ENCODE measurements at places on chromosomes 5 and 9.

DNA sequence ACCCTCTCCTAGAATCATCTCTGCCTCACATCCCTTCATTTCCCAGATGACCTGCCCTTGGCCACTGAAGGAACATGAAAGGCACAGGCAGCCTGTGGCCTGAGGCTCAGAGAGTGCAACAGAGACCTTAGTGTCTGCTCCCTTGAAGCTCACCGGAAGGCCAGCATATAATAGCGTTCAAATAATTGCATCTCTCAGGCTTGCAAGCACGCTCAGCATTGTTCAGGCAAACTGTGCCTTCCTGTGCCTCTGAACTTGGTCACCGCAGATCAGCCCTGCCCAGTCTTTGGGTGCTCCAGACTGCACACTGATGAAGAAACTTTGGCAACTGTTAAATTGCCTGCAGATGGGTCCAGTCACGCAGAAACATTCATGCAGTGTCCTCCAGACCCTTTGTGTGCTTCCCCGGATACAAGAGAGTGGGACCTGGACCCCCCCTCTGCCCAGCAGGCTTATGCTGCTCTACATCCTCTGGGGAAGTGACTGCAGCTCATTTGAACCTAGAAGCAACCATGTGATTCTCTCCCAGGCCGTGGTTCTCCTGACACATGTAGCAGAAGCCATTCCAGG, 216.0 kb upstream of the ANKRD55 start:
- no peak for ATAC-seq

GRCh38 chr9:130934702-130935647, 4.1 kb downstream of the FIBCD1 start:
- ATAC-seq, result no peak

- ATAC-seq, result no peak
Measured at GRCh38 chr5:153358315-153358976, 132.0 kb upstream of the GRIA1 start.

DNA sequence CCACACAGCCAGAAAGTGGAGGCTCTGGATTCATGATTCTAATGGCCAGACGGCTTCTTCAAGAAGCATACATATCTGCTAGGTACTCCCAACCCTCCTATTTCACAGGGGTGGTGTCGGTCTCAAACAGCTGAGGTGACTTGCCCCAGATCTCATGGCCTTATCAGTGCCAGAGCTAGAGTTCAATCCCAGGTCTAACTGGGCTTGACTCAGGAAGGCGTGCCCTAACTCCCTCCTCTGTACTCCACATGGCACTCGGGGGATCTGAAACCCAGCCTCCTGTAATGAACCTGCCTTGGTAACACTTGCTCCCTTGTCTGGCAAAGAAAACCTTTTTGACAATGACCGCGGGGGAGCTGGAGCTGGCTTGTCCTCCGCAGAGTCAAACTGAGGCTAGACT, 2.1 kb downstream of the QRFP start:
- ATAC-seq, result no peak

GRCh38 chr5:172713809-172714490, 57.0 kb downstream of the DUSP1 start:
- no peak for ATAC-seq

DNA sequence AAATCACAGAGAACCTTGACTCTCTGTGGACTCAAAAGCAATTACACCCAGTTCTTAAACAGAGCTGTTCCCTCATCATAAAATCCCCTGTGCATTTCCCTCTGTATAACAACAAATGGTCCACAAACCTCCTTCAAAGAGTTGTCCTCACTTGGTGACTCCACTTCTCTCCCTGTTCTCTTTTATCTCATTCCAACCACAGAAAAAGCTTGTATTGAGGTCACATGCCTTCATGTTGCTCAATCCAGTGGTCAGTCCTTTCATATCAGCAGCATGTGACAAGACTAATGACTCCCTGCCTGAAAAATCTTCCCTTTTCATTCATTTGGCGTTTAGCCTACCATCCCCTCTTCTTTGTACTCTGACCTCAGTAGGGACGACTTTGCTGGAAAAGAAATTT, 158.0 kb downstream of the DEPDC1B start:
- no peak for ATAC-seq

GRCh38 chr5:119021149-119021732, 32.9 kb upstream of the DTWD2 start:
- no peak for ATAC-seq

DNA sequence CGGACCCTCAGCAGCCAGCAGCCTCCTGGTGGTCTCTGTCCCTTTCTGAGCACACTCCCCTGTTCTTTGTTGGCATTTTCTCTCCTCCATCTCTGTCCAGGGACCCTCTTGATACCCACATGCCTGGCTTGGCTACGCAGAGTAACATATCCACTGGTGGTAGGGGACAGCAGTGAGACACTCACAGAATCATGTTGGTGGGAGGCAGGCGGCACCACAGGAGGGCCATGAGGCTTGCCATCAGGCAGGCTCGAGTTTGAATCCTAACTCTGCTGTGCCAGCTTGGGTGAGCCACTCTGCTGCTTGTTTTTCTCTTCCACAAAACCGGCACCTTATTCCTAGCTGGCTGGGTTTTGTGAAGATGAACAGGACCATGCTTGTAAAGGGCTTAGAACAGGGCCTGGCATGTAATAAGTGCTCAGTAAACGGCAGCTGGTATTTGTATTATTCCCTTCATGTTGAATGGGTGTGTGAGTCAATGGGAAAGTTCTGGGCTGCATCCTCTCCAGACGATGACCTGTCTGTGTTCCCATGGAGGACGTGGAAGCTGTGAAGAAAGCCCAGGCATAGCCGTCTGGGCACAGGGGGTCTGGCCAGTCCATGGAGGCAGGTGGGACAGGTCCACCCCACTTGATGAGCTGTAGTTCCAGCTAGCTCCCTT, 2.3 kb downstream of the COL27A1 start:
- no peak for ATAC-seq

- ATAC-seq, result no peak
Measured at GRCh38 chr5:9170026-9170425, 375.8 kb downstream of the SEMA5A start.

GRCh38 chr5:93571114-93571949, 9.7 kb downstream of the NR2F1-AS1 start:
- no peak for ATAC-seq

DNA sequence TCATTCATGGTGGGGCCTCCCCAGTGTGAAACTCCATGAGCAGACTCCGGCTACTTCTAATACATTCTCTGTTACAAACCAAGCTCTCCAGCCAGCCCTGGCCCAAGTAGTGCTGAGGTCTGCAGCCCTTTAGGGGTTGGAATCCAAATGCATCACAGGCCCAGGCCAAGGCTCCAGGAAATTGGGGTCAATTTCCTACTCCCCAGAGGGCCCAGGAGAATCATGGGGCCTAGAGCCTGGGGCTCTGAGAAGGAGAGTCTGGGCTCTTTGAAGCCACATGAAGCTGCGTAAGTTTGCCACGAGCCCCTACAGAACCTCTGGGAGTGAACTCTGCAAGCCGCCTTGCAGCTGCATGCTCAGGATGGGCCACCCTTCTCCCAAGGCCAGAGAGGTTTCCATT, 206.4 kb downstream of the PAPPA start:
- ATAC-seq, result no peak

DNA sequence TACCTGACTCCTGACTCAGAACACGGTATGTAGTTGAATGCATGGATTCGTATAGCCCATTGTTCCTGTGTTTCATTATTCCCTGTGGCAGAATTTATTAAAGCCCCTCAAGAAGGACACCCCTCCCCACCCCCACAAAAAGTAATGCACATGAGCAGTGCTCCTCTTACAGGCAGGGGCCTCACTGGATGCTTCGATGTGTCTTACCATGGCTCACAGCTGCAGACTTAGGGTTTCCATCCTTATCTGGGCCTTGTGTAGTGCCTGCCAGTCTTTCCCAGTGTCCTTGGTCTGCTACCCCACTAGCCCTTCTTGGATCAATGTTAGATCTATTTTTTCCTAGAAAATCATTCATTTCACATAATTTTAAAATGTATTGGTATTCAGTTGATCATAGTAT, 14.9 kb downstream of the EXOSC3 start:
- ATAC-seq, result no peak

DNA sequence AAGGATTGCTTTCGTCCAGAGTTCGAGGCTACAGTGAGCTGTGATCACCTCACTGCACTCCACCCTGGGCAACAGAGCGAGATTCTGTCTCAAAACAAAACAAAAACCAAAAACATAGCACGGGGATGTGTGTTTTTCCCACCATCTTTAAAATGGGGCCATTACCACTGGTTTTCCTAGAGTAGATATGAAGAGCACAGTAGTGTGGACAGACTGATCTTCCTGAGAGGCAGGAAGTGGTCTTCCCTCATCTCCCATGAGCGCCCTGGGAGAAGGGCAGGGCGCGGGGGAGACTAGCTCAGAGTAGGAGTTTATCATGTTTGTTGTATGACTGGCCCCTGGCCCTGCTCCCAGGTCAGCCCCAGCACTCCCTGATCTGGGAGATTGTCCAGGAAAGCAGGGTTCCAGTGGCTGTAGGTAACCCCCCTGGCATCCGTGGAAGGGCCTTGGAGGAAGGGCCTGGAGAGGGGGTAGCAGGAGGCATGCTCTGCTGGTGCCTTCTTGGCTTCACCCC, 2.3 kb downstream of the SUSD3 start:
- ATAC-seq, result peak; percentile 39

GRCh38 chr9:113152699-113153098, 1.9 kb downstream of the SLC31A2 start:
- ATAC-seq, result no peak

DNA sequence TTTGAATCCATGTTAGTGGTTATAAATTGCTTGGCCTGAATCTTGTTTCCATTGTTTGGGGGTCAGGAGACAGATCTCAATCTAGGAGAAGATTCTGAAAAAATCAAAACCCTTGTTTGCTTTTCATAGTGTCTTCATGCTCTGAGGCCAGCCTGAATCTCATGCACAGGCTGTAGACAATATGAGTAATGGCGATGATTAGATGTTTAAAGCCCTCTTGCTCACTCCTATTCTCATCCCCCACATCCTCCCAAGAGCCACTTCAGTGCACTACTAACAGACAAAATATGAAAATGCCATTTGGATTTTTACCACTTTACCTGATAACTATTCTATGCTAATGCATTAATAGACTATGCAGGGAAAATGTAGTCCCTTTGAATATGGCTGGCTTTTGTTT, 129.4 kb downstream of the NUDT12 start:
- peak; percentile 45 for ATAC-seq

GRCh38 chr9:35954942-35955546, 2.9 kb downstream of the OR2S2 start:
- ATAC-seq, result peak; percentile 97

DNA sequence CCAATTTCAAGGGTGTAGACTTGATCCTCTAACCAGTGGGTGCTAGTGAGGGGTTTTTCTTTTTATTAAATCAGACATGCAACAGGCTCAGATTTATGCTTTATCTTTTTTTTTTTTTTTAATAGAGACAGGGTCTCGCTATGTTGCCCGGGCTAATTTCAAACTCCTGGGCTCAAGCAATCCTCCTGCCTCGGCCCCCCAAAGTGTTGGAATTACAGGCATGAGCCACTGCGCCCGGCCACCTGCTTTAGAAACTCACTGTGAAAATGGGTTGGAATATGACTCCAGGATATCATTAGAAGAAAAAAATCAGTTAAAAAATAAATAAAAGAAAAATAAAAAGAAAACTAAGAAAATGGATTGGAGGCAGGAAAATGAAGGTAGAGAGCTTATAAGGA, 50.7 kb downstream of the STOM start:
- ATAC-seq, result no peak

- ATAC-seq, result no peak
Measured at GRCh38 chr5:126066836-126067235, 356.4 kb upstream of the GRAMD2B start.

- no peak for ATAC-seq
Measured at GRCh38 chr5:158477214-158477613, 618.3 kb upstream of the CLINT1 start.

- no peak for ATAC-seq
Measured at GRCh38 chr5:138354387-138354786, 1.9 kb downstream of the KDM3B start.

- ATAC-seq, result no peak
Measured at GRCh38 chr5:66450988-66451387, 145.2 kb upstream of the MAST4 start.

DNA sequence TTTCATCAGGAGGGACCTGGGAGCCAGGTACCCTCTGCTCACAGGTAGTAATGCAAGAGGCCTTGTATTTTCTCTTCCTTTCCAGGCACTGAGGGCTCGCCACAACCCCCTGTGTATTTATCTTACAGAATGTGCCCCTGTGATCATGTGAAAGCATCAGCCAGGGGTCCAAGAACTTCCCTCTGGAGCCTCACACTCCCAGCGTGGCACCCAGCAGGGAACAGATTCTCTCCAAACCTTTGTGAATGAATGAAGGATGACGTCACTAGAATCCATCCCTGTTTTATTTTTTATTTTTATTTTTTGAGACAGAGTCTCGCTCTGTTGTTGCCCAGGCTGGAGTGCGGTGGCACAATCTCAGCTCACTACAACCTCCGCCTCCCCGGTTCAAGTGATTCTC, 107.3 kb upstream of the IER5L start:
- ATAC-seq, result no peak

DNA sequence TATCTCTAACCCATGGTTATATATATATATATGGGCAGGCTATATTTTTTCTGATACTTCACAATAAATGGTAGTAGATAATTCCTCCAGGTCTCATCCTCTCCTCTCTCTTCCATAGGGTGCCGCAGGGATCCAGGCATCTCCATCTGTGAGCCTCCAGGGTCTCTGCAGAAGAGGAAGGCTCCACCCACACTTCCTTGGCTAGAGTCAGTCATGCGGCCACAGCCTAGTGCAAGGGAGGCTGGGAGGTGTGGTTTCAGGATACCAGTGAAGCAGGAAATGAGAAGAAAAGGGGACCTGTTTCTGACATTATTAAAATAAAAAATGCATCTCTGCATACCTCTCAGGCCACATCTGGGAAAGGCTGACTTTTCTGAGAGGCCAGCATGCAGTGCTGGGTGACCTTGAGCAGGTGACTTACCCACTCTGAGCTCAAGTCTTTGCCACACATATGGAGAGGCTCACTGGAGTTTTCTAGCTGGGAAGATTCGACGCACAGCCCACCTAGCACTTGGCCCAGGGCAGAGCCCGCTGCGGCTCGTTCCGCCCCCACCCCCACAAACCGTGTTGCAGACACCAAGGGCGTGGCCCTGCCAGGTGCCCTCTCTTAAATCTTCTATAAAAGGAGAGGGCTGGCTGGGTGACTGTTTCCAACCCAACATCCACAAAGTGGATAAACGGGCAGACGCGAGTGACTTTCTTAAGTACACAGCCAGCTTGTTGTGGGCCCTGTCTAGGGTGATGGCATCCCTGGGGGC, 47.9 kb downstream of the OLFM1 start:
- ATAC-seq, result no peak

GRCh38 chr9:35397216-35397698, 92.7 kb upstream of the RUSC2 start:
- no peak for ATAC-seq

- ATAC-seq, result peak; percentile 78
Measured at GRCh38 chr5:91176288-91177016, 206.7 kb downstream of the ARRDC3 start.

Data from SK-N-SH treated with all-trans-retinoic acid at 6 μM for 48 hours (cell line).